Activated T-cell treated with anti-CD3 and anti-CD28 coated beads, Interleukin-2, amount 50 U/mL, for 72 hours (primary cell): ENCODE measurements at places on chromosomes 2 and 18.

GRCh38 chr2:75381032-75381431, 179.7 kb downstream of the EVA1A start:
- H3K4me1 ChIP-seq = no peaks in the 10 kb centered on the region
- H3K27me3 ChIP-seq = no peaks in the 10 kb centered on the region
- H3K36me3 ChIP-seq = no peaks in the 10 kb centered on the region
- no peak for DNase-seq
- no peak overlapping the region for H3K27ac ChIP-seq

DNA sequence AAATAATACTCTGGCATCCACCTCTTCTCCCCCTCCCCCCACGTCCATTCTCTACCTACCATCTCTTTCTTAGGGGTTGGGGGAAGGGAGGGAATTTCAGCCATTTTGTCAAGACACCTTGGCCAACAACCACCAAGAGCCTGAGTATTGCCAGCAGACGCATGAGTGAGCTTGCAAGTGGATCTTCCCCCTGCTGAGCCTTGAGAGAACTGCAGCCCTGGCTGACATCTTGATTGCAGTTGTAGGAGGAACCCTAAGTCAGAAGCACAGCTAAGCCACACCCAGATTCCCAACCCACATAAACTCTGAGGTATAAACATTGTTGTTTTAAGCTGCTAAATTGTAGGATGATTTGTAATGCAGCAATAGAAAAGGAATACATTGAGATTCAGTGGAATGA, 165.6 kb downstream of the TMEFF2 start:
- no peaks in the 10 kb centered on the region for H3K4me1 ChIP-seq
- no peaks in the 10 kb centered on the region for H3K36me3 ChIP-seq
- DNase-seq = peak; percentile 1
- H3K27me3 ChIP-seq = no peaks in the 10 kb centered on the region
- no peak overlapping the region for H3K27ac ChIP-seq

- H3K27me3 ChIP-seq = no peaks in the 10 kb centered on the region
- H3K27ac ChIP-seq = peak overlapping the region; percentile 43
- no peak overlapping the region for H3K4me3 ChIP-seq
- no peak for DNase-seq
- no peaks in the 10 kb centered on the region for H3K4me1 ChIP-seq
- peaks cover 3% of the 10 kb centered on the region for H3K36me3 ChIP-seq
Measured at GRCh38 chr18:9278028-9278427, 56.5 kb upstream of the TWSG1 start.

GRCh38 chr2:50878251-50878650, 153.7 kb downstream of the NRXN1 start:
- no peak overlapping the region for H3K27ac ChIP-seq
- no peak overlapping the region for H3K4me3 ChIP-seq
- H3K4me1 ChIP-seq = no peaks in the 10 kb centered on the region
- DNase-seq = no peak
- H3K36me3 ChIP-seq = no peaks in the 10 kb centered on the region

DNA sequence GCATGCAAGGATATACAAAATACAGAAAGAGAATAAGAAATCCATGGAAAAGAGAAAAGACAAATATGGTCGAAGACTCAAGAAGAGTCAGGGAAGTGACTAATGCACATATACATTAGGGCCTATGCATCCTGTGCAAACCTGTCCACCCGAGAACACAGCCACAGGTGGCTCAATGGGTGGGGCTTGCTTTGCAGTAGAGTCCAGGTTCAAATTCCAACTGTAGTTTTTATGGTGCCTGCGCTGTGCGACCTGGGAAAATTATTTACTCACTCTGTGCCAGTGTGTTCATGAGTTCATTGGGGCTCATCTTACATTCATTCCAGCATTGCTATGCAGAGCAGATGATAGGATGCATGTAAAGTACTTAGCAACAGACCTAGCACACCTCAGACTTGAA, 244.7 kb downstream of the CTNNA2 start:
- H3K4me3 ChIP-seq = no peak overlapping the region
- no peaks in the 10 kb centered on the region for H3K4me1 ChIP-seq
- no peak for DNase-seq
- no peak overlapping the region for H3K27ac ChIP-seq

GRCh38 chr2:173251225-173251624, 103.4 kb upstream of the CDCA7 start:
- H3K4me3 ChIP-seq = no peak overlapping the region
- no peaks in the 10 kb centered on the region for H3K36me3 ChIP-seq
- no peaks in the 10 kb centered on the region for H3K4me1 ChIP-seq
- DNase-seq = no peak
- H3K27ac ChIP-seq = no peak overlapping the region

DNA sequence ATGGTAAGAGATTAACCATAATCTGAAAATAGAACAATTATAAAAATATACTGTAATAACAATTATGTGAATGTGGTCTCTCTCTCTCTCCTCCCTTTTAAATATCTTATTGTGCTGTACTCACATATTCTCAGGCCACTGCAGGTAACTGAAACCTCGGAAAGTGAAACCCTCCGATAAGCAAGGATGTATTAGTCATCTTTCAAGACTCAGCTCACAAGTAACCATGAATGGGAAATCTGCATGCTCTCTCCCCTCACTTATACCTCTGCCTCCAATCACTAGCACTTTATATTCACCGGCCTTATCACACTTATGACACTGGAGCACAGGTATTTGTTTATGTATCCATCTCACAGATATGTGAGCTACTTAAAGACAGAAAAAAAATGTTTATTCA, 139.7 kb downstream of the LRP2 start:
- peak; percentile 1 for DNase-seq
- no peaks in the 10 kb centered on the region for H3K4me1 ChIP-seq
- no peaks in the 10 kb centered on the region for H3K27me3 ChIP-seq
- no peaks in the 10 kb centered on the region for H3K36me3 ChIP-seq
- no peak overlapping the region for H3K27ac ChIP-seq
- no peak overlapping the region for H3K4me3 ChIP-seq

DNA sequence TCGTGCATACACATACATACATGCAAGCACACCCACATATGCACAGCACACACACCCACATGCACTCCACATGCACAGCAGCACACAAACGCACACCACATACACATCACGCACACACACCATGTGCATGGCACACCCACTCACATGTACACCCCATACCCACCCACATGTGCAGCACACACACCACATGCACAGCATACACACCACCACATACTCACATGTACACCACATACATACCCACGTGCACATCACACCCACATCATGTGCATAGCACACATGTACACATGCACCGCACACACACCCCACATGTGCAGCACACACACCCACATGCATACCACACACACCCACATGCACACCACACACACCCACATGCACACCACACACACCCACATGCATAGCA, 132.0 kb upstream of the RGPD4 start:
- H3K36me3 ChIP-seq = no peaks in the 10 kb centered on the region
- H3K27ac ChIP-seq = no peak overlapping the region
- H3K4me3 ChIP-seq = no peak overlapping the region

GRCh38 chr2:181143790-181144300, 163.4 kb downstream of the UBE2E3 start:
- peak overlapping the region; percentile 23 for H3K4me3 ChIP-seq
- peaks cover 72% of the 10 kb centered on the region for H3K4me1 ChIP-seq
- peak overlapping the region; percentile 68 for H3K27ac ChIP-seq
- H3K36me3 ChIP-seq = peaks cover 5% of the 10 kb centered on the region

- no peaks in the 10 kb centered on the region for H3K36me3 ChIP-seq
- DNase-seq = no peak
- H3K4me1 ChIP-seq = no peaks in the 10 kb centered on the region
- peaks cover 33% of the 10 kb centered on the region for H3K27me3 ChIP-seq
Measured at GRCh38 chr18:75554176-75554575, 126.7 kb upstream of the SMIM21 start.
